Common myeloid progenitor, CD34-positive (primary cell): ENCODE measurements at places on chromosomes 5 and 9.

DNA sequence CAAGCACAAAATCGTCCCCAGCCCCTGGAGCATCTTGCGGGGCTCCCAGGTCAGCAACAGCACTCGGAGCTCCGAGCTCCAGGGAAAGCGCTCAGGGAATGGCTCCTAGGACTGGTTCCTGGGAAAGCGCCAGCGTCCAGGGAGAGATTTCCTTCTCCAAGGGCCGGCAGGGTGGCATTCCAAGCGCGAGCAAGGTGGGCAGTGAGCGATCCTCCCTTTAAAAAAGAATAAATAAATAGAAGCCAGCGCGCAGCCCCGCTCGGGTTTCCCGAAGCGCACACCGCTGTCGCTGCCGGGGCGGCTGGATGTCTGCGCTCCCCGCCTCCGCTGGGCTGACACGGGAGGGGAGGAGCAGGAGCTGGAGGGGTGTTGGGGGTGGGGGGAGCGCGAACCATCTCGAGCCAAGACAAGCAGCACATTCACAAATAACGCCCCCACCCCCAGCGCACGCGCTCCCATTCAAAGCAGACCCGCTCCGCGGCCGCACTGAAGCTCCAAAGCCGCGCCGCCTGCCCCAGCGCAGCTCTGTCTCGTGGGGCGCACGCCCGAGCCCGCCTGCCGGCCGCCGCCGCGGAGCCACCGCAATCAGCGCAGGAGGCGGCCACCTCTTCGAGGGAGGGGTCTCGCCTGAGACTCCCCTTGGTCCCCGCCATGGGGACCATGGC is 327.4 kb downstream of the SH3GL2 start:
- DNase-seq = no peak

- DNase-seq = peak; percentile 56
These were observed 9.1 kb upstream of the KIF12 start for GRCh38 chr9:114108016-114108833.

GRCh38 chr5:61402970-61403900 is 71.2 kb downstream of the ZSWIM6 start:
- DNase-seq = no peak

GRCh38 chr9:25678147-25678666 is at the start of gene TUSC1:
Gene TUSC1, minus strand, starts transcription at chr9:25678444. Its CDS starts 132 bp downstream, at chr9:25678312.
- DNase-seq = peak; percentile 85

DNA sequence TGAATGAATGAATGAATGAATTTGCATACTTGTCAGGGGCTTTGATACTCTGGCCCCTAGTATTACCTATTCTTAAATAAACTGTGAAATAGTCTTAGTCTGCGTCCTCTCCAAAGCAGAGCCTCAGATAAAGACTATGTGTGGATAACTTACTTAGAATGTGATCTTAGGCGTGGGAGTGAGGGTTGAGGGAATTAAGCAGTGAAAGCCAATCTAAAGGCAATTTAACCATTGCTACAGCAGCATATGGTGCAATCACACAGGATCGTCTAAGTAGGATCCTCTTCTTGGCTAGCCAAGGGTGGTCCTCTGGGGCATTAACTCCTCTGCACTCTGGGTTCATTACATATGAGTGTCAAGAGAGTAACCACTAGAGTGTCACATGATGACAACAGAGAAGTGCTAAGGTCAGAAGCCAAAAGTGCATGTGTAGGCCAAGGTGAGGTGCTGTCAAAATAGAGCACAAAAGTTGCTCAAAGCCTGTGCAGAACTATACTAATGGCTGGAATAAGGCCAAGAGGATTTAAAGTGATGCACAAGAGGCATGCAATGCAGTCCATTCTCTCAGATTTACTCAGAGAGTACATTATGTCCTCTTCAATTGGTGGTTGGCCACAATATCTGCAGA is 274.4 kb upstream of the SEMA6A start:
- no peak for DNase-seq

GRCh38 chr5:131661933-131662332 is 26.9 kb upstream of the RAPGEF6 start:
- no peak for DNase-seq

DNA sequence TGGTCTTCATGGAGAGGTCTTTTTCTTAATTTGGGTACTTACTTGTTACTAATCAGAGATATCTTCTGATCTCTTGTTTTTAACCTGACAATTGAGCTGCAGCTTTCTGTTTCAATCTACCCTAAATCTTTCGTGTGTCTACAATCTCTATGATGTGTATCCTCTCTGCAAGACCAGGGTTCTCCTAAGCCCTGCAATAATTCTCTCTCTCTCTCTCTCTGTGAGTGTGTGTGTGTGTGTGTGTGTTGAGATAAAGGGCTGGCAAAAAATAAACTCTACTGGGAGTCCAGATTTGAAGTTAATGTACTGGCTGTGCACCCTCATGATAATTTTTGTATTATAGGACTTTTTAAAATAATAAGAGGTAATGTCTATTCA is 57.8 kb upstream of the FBXL7 start:
- DNase-seq = no peak
